ENCODE measurements at places on chromosomes 13 and 19.

DNA sequence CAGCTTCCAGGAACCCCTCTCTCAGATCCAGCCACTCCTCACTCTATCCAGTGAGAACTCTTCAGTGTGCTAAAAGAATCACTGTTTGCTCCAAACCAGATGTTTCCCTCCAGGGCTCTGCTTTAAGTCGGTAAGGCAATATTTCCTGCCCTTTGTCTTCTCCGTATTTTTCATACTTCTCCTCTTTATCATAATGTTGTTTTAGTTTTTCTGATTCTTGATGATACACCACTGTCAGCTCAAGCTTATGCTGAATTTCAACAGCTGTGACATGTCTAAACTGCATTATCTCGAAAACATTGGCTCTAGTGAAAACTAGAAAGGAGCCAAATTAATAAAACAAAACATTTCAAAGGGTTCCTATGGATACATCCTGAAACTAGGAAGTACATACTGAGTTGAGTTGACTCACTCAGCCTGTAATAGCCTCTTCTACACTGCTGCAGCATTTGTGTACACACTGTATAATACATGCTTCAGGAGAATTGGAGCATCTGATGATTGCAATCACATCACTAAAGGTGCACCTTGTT is 39.8 kb downstream of the GPR180 start:
- H3K4me3 ChIP-seq = no peak overlapping the region
- no peak for DNase-seq
- no peaks in the 10 kb centered on the region for H3K4me1 ChIP-seq
- peaks cover 9% of the 10 kb centered on the region for H3K27me3 ChIP-seq

DNA sequence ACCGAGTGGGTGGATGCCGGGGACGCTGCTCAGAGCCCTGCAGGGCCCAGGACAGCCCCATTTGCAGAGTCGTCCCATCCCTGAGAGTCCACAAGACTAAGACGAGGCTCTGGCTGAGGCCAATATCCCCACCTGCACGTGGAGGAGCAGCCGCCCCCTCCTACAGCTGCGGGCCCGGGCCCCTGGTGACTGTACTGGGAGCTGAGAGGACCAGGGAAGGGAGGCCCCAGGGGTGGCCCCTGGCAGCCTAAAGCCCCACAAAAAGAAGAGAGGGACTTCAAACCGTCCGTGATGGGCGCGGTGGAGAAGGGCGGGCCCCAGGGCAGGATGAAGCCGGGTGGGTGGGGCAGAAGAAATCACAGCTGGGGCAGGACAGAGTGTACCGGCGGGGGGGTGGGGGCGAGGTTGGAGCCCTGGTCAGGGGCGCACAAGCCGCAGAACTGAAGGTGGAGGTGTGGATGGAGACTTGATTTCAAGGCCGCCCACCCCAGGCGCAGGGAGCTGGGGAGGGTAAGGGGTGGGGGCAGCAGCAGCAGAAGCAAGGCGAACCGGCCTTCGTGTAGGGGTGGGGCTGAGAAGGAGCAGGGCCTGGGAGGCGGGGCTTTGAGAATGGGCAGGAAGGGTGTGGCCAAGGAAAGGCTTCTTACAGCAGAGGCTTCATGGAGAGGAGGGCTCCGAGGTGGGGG is 12.9 kb downstream of the CFD start:
- H3K4me1 ChIP-seq = peaks cover 13% of the 10 kb centered on the region
- no peaks in the 10 kb centered on the region for H3K36me3 ChIP-seq
- no peak overlapping the region for H3K27ac ChIP-seq
- peak overlapping the region; percentile 79 for H3K4me3 ChIP-seq

DNA sequence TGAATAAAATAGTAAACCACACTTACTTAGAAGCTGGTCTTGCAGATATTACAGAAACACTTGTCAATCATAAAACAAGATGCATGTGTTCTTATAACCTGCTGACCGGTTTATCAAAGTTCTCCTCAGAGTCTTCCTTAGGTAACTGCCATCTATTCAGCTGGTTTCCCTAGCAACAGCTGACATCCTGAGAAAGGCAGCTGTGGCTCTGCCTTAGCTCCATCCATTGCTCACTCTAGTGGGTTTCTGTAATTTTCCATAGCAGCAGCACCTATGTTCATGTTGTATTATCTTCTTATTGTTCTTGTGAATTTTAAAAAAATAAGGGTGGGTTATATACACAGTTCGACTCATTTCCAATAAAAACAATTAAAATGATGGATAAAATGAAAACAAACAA is 87.8 kb downstream of the RAP2A start:
- H3K27me3 ChIP-seq = peaks cover 20% of the 10 kb centered on the region
- no peak overlapping the region for H3K4me3 ChIP-seq
- H3K4me1 ChIP-seq = no peaks in the 10 kb centered on the region
- no peak overlapping the region for H3K27ac ChIP-seq

GRCh38 chr13:42377640-42378382 is 105.9 kb downstream of the AKAP11 start:
- no peaks in the 10 kb centered on the region for H3K27me3 ChIP-seq
- H3K4me1 ChIP-seq = peaks cover 35% of the 10 kb centered on the region
- peak overlapping the region; percentile 78 for H3K27ac ChIP-seq
- no peaks in the 10 kb centered on the region for H3K36me3 ChIP-seq
- H3K4me3 ChIP-seq = peak overlapping the region; percentile 67

Measured in naive B cell (primary cell).